Stimulated activated memory B cell treated with anti-CD40 and anti-IgM and Interleukin-4, amounts not matched to agents 10 μg/mL and 1 μg/mL and 100 μg/mL, for 72 hours (primary cell): ENCODE measurements at places on chromosomes 5 and 9.
A peak's percentile ranks its signal among the peaks of the same experiment; 100 is the strongest.

- no peak for ATAC-seq
These were observed 67.4 kb upstream of the DMRTA1 start for GRCh38 chr9:22379272-22379671.

DNA sequence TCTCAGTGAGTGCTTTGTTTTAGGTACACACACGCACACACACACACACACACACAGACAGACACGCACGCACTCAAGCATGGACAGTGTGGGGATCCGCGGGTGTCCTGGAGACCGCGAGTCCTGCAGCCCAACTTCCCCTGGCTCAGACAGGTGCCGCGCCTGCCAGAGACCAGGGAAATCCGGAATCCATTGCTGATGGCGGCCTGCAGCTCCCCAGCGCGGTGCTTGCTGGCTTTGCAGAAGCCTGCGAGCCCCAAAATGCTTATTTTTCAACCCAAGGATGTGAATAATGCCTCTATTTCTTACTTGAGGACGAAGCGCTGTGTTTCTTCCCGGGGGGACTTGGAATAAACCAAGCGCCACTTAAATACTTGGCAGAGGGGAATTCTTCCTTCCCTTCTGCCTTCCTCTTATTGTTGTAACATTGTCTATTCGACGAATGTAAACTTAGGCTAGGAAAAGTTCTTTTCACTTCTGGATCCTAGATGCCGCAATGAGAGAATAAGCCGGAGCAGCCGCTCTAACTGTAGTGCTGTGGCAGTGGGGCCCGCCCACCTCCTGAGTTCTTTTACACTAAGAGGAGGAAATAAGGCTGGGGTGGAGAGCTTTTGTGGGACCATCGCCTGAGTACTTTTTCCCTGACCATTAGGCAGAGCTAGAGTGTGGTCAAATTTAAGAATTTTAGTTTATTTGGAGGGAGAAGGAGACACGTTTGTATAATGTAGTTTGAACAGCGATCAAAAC is 802 bp downstream of the ITGA2 start:
- peak; percentile 32 for ATAC-seq

- no peak for ATAC-seq
These were observed 32.3 kb downstream of the OLFML2A start for GRCh38 chr9:124809211-124809610.

- ATAC-seq, result no peak
These were observed 40.7 kb upstream of the RAD23B start for GRCh38 chr9:107242073-107243030.

- no peak for ATAC-seq
These were observed 50.4 kb upstream of the ZNF354A start for GRCh38 chr5:178780581-178781498.

DNA sequence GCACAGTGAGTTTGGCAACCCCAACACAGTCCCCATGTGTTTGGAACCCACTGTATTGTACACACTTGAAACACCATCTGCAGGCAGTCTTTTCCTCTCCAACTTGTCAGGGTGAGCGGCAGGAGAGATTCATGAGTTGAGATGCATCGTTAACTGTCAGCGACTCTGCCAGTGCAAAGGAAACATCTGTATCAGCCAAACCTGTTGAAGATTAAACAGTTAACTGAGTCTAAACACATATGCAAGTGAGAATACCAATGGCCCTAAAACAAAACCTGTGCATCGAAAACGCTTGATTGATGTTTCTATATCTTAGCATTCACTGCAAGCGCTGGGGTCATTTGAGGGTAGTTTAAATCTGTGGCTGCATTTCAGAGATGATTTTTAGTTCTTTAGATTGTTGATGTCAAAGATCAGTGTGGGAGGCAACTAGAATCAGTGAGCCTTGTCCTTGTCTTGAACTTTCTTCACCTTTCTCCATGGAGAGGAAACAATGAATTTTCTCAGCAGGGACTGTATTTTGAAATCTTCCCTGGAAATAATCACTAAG is 41.3 kb upstream of the PAM start:
- ATAC-seq, result no peak

GRCh38 chr5:141362719-141363118 is 1.2 kb upstream of the PCDHGA5 start:
- no peak for ATAC-seq

DNA sequence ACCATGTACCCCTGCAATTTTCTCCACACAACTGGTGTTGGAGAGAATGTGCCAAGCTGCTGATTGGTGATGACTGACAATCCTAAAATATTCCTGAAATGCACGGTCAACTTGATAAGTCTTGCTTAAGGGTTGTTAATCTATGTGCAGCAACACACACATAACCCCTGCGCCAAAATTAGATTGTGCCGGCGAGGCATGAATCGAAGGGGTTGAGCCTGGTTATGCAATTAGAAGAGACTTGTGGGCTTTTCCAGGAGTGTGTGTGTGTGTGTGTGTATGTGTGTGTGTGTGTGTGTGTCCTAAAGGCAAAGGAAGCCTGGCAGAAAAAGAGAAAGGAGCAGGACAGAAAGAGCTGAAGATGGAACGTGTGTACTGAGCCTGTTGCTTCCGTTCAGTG is 22.3 kb downstream of the IRX2 start:
- no peak for ATAC-seq

DNA sequence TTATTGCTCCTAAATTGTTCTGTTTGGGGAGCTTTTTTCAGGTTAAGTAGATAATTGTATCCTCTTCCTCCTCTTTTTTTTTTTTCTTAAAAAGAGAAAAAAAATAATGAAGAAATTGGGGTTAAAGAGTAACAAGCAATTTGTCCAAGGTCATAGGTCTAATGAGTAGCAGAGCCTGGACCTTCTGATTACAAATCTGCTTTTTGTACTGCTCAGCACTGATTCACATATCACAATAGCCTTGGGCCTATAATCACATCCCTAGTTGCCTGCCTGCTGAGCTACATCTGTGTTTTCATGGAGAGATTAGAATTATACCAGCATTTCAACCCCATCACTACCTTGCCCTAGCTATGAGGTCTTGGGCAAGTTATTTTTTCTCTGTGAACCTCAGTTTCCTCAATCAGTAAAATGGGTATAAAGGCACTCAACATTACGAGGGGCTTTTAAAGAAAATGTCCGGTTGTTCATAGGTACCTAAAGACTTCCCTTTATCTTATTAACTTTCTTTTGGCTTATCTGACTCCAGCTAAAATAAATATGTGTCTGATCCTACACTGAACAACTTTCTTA is 152.3 kb downstream of the BAAT start:
- ATAC-seq, result no peak

GRCh38 chr5:88818296-88818695 is 64.7 kb downstream of the MEF2C start:
- ATAC-seq, result no peak

GRCh38 chr5:167725741-167726140 is 565.7 kb upstream of the WWC1 start:
- ATAC-seq, result no peak

- ATAC-seq, result no peak
These were observed at the start of gene TMEFF1 for GRCh38 chr9:100472788-100473275. TMEFF1 (plus strand) TSS chr9:100473149; CDS start chr9:100473545, 396 bp downstream.
